ENCODE measurements at places on chromosomes 6 and 20.

- DNase-seq = no peak
These were observed 8.1 kb downstream of the GFRA4 start for GRCh38 chr20:3655131-3655405.

GRCh38 chr6:158596861-158597260 is 37.0 kb downstream of the TMEM181 start:
- DNase-seq = no peak

GRCh38 chr6:100262086-100262485 is 202.6 kb downstream of the SIM1 start:
- DNase-seq = no peak

- no peak for DNase-seq
These were observed 2.0 kb downstream of the MAN1A1 start for GRCh38 chr6:119347466-119348095.

DNA sequence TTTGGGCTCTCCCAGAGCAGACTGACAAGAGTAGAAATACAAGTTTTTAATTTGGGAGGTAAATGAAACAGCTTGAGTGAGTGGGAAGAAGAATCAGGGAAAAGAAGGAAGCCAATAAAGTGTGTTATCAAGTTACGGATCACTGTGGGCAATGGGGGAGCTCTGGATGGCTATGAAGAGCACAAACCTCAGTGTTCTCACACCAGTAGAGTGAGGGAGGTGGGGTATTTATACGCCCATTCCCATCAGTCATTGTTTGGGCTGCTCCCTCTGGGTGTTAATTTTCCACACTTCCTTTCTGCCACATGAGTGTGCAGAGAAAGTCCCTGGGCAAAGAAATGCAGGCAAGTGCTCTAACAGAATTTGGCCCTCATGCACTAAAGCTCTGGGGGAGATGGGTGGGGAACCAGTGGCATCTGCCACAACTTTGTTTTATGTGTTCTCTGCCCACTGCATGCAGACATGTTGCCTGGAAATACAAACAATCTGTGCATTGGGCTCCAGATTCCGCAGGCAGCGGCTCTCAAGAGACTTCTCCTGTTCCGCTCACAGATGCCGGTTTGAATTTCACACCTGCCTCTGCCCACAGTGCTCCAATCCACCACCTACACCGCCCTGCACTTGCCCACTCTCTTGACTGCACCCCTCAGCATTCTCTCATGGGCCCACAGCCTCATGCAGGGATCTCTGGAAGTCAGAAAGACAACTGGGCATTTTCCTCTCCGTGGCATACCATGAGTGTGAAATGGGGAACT is 211.1 kb upstream of the RNF24 start:
- DNase-seq = no peak

GRCh38 chr6:159969204-159969912 is 476 bp downstream of the IGF2R start:
- DNase-seq = no peak

GRCh38 chr6:76382201-76382600 is 309.7 kb upstream of the IMPG1 start:
- no peak for DNase-seq

GRCh38 chr6:109083657-109084056 is 11.0 kb downstream of the SESN1 start:
- DNase-seq = no peak

- no peak for DNase-seq
These were observed 609.5 kb upstream of the ARID1B start for GRCh38 chr6:156167625-156168071.

Data from C1 segment of cervical spinal cord (tissue), 14 donors.